ENCODE measurements at places on chromosomes 7 and 10. TPM values are rescaled to one million over a fixed set of nuclear protein-coding genes. Genes with fewer than 3 reads are reported as not detected.
A peak's percentile ranks its signal among the peaks of the same experiment; 100 is the strongest.

GRCh38 chr10:69750011-69750373 is 51.7 kb upstream of the COL13A1 start:
- no peak overlapping the region for H3K27ac ChIP-seq
- no peaks in the 10 kb centered on the region for H3K4me1 ChIP-seq
- H3K4me3 ChIP-seq: no peak overlapping the region
- H3K27me3 ChIP-seq: peaks cover 6% of the 10 kb centered on the region

GRCh38 chr10:125034675-125035074 is 92.8 kb downstream of the ZRANB1 start:
- no peak for DNase-seq
- no peak overlapping the region for H3K27ac ChIP-seq

DNA sequence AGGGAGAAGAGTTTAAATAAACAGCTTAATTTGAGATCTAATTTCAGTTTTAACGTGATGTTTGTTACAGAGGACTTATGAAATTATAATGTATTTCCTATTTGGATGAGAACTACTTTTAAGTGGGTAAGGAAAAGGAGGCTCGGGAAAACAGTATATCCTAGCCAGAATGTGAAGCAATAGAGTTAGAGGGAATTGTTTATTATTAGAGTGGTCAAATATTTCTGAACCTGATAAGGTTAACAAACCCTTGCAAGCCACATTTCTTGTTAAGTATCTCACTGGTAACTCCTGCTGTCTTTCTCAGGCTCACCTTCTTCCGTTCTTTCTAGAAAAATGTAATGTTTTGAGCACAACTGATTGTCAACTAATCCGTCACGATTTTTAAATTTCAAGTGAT is 335.1 kb upstream of the MBL2 start:
- H3K36me3 ChIP-seq: no peaks in the 10 kb centered on the region
- H3K27me3 ChIP-seq: no peaks in the 10 kb centered on the region
- H3K27ac ChIP-seq: no peak overlapping the region
- no peaks in the 10 kb centered on the region for H3K4me1 ChIP-seq
- no peak for DNase-seq

DNA sequence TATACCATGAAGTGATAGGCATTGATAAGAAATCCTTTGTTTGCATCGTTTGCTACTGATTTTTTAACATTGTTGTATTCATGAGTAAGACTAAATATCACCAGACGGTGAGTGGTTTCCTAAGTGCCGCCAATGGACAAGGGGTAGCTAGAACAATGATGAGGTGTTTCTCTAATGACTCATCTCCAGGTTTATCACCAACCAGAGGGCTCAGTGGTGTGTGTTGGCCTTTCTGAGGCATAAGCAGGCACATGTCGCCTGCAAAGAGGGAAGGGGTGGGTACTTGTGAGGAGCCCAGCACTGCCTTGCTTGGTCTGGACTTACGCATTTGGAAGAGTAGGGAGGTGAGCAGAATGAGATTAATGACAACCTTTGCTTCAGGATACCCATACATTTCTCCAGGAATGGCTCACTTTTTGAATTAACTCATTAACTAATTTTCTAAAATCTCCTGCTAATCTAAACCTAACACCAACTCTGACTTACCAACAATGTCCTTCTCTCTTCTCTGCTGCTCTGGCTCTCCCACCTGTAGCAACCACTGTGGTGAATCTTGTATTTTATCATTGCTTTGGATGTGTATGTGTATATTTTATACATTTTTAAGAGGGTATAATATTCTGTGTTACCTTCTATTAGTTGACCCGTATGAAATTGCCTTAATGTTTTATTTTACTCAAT is 722.6 kb downstream of the GRID1 start:
- no peak for DNase-seq
- no peaks in the 10 kb centered on the region for H3K36me3 ChIP-seq
- no peak overlapping the region for H3K27ac ChIP-seq
- no peak overlapping the region for H3K4me3 ChIP-seq

- H3K4me1 ChIP-seq: no peaks in the 10 kb centered on the region
- DNase-seq: no peak
- no peaks in the 10 kb centered on the region for H3K27me3 ChIP-seq
- H3K27ac ChIP-seq: no peak overlapping the region
These were observed 336.3 kb downstream of the KCNMA1 start for GRCh38 chr10:77301305-77301730.

- DNase-seq: no peak
- H3K27me3 ChIP-seq: no peaks in the 10 kb centered on the region
- H3K36me3 ChIP-seq: no peaks in the 10 kb centered on the region
- H3K4me3 ChIP-seq: no peak overlapping the region
These were observed 469.7 kb upstream of the COBL start for GRCh38 chr7:51786284-51786683.

- H3K4me1 ChIP-seq: no peaks in the 10 kb centered on the region
- H3K27ac ChIP-seq: no peak overlapping the region
- no peak for DNase-seq
- no peak overlapping the region for H3K4me3 ChIP-seq
- H3K27me3 ChIP-seq: no peaks in the 10 kb centered on the region
These were observed 255.2 kb downstream of the BUB3 start for GRCh38 chr10:123409426-123409825.

- no peaks in the 10 kb centered on the region for H3K4me1 ChIP-seq
- H3K27ac ChIP-seq: no peak overlapping the region
- H3K27me3 ChIP-seq: no peaks in the 10 kb centered on the region
- DNase-seq: no peak
- H3K4me3 ChIP-seq: no peak overlapping the region
These were observed 463.2 kb upstream of the C7orf33 start for GRCh38 chr7:148127374-148127773.

GRCh38 chr7:108367946-108368345 is 88.3 kb downstream of the NRCAM start:
- H3K27ac ChIP-seq: no peak overlapping the region
- H3K27me3 ChIP-seq: no peaks in the 10 kb centered on the region
- no peak for DNase-seq
- no peaks in the 10 kb centered on the region for H3K4me1 ChIP-seq
- no peak overlapping the region for H3K4me3 ChIP-seq
- no peaks in the 10 kb centered on the region for H3K36me3 ChIP-seq

DNA sequence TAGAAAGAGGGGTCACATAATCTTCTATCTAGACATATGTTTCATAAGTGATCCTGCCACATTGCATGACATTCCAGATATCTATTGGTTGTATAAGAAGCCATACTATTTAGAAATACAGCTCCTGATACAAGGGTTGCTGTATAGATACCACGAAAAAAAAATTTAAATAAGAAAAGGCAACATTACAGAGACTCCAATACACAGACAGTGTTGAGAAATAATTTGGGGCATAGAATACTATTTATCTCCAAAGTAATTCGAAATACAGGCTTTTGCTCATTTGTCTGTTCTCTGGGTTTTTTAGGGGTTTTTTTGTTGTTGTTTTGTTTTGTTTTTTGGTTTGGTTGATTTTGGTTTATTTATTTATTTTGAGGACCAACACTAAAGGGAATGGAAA is 2.6 kb downstream of the IFIT2 start:
- no peak overlapping the region for H3K4me3 ChIP-seq
- no peaks in the 10 kb centered on the region for H3K36me3 ChIP-seq
- no peaks in the 10 kb centered on the region for H3K27me3 ChIP-seq
- H3K4me1 ChIP-seq: peaks cover 30% of the 10 kb centered on the region
- H3K27ac ChIP-seq: no peak overlapping the region

- no peaks in the 10 kb centered on the region for H3K27me3 ChIP-seq
- no peak overlapping the region for H3K27ac ChIP-seq
- no peak for DNase-seq
- H3K4me3 ChIP-seq: no peak overlapping the region
- no peaks in the 10 kb centered on the region for H3K36me3 ChIP-seq
- H3K4me1 ChIP-seq: peaks cover 19% of the 10 kb centered on the region
These were observed 105.3 kb downstream of the ARHGAP21 start for GRCh38 chr10:24618401-24618800.

- H3K27me3 ChIP-seq: no peaks in the 10 kb centered on the region
- H3K36me3 ChIP-seq: peaks cover 26% of the 10 kb centered on the region
- no peak overlapping the region for H3K27ac ChIP-seq
These were observed 43.8 kb downstream of the ZNF467 start for GRCh38 chr7:149729586-149729982.

- no peaks in the 10 kb centered on the region for H3K36me3 ChIP-seq
- H3K4me1 ChIP-seq: peaks cover 34% of the 10 kb centered on the region
- H3K27me3 ChIP-seq: no peaks in the 10 kb centered on the region
- H3K4me3 ChIP-seq: no peak overlapping the region
- DNase-seq: peak; percentile 28
- no peak overlapping the region for H3K27ac ChIP-seq
These were observed 19.1 kb downstream of the ATXN7L1 start for GRCh38 chr7:105857009-105857952.

GRCh38 chr10:7819121-7819460 is 786 bp downstream of the TAF3 start:
- H3K4me1 ChIP-seq: peaks cover 24% of the 10 kb centered on the region
- H3K36me3 ChIP-seq: no peaks in the 10 kb centered on the region
- H3K27me3 ChIP-seq: no peaks in the 10 kb centered on the region
- H3K4me3 ChIP-seq: peak overlapping the region; percentile 76

DNA sequence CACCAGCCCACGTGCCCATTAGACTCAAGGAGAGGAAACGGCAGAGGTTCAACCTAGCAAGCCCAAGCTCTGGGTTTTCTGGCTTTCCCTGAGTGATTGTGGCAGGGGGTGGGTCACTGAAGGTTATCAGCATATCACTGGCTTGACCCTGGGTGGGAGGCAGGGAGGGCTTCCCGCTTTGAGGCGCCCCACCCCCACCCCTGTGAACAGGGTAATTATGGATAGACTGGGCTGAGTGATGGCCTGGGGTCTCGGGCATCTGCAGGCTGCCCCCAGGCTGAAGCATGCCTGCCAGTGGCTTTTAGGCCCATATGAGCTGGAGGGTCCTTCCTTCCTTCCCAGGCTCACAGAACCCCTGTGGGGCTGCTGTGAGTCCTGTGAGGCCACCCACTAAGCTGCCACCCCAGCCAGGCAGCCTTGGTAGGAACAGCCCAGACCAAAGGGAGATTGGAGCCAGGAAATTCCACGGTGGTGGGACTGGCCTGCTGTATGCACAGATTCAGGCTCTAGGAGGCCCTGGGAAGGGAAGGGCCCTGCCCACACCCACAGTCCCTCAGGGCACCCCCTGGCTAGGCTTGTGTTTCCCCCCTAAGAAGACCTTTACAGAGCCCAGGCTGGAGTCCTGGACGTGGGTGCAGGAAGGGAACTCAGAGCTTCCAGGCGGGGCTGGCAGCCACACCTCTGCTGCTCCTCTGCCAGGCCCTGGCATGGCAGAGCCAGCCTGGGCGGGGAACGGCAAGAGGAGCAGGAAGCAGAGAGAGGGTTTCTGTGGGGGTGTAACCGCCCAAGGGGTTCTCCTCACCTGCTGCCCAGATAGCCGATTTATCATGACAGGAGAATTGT is 33.1 kb downstream of the GPRIN2 start:
- no peaks in the 10 kb centered on the region for H3K36me3 ChIP-seq
- no peaks in the 10 kb centered on the region for H3K4me1 ChIP-seq
- H3K4me3 ChIP-seq: no peak overlapping the region

DNA sequence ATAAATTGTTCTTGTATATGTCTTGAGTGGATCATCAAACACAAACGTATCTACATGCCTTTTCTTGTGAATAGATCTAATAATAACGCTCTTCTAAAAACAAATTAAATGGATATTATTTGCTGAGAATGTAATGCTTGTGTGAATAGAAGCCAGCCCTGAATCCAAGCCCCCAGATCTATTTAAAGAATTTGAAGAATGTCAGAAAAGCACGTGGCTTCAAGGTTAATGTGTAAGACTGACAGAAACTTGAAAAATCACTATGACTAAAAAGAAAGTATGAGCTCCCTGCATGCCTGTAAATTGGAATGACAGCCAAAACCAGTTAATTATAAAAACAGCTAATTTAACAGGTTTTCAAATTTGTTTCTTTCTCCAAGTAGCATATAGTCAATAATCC is 43.2 kb upstream of the ATRNL1 start:
- H3K27me3 ChIP-seq: no peaks in the 10 kb centered on the region
- H3K27ac ChIP-seq: no peak overlapping the region
- H3K4me1 ChIP-seq: no peaks in the 10 kb centered on the region
- no peak overlapping the region for H3K4me3 ChIP-seq
- no peak for DNase-seq
- no peaks in the 10 kb centered on the region for H3K36me3 ChIP-seq

GRCh38 chr10:71150796-71151195 is 61.6 kb upstream of the UNC5B start:
- H3K27ac ChIP-seq: no peak overlapping the region
- DNase-seq: no peak
- H3K27me3 ChIP-seq: no peaks in the 10 kb centered on the region
- H3K4me3 ChIP-seq: no peak overlapping the region
- H3K4me1 ChIP-seq: no peaks in the 10 kb centered on the region

GRCh38 chr10:34333513-34333912 is 481.6 kb downstream of the PARD3 start:
- no peaks in the 10 kb centered on the region for H3K36me3 ChIP-seq
- H3K27me3 ChIP-seq: no peaks in the 10 kb centered on the region
- DNase-seq: no peak
- no peak overlapping the region for H3K27ac ChIP-seq

GRCh38 chr10:104128214-104128613 is 6.2 kb downstream of the SFR1 start:
- peaks cover 2% of the 10 kb centered on the region for H3K4me1 ChIP-seq
- no peaks in the 10 kb centered on the region for H3K27me3 ChIP-seq
- no peak for DNase-seq
- H3K4me3 ChIP-seq: no peak overlapping the region
- H3K36me3 ChIP-seq: no peaks in the 10 kb centered on the region

- H3K4me3 ChIP-seq: no peak overlapping the region
- H3K27me3 ChIP-seq: no peaks in the 10 kb centered on the region
- no peaks in the 10 kb centered on the region for H3K36me3 ChIP-seq
- peaks cover 24% of the 10 kb centered on the region for H3K4me1 ChIP-seq
- DNase-seq: peak; percentile 84
- peak overlapping the region; percentile 16 for H3K27ac ChIP-seq
These were observed 139.2 kb downstream of the ETV1 start for GRCh38 chr7:13850185-13850752.

GRCh38 chr7:756928-757560 is 30.0 kb upstream of the PRKAR1B start:
- H3K4me3 ChIP-seq: no peak overlapping the region
- DNase-seq: no peak
- no peak overlapping the region for H3K27ac ChIP-seq
- H3K27me3 ChIP-seq: no peaks in the 10 kb centered on the region

- peaks cover 31% of the 10 kb centered on the region for H3K4me1 ChIP-seq
- no peak overlapping the region for H3K27ac ChIP-seq
- no peaks in the 10 kb centered on the region for H3K36me3 ChIP-seq
- no peaks in the 10 kb centered on the region for H3K27me3 ChIP-seq
These were observed 63.9 kb upstream of the PRKCQ start for GRCh38 chr10:6643962-6644361.

TUBB8 gene
- not detected for total RNA-seq

SDK1 gene
- 0.06 TPM for total RNA-seq

CREB3L2 gene
- total RNA-seq: 39.3 TPM

GLI3 gene
- 0.06 TPM for total RNA-seq

FGFBP3 gene
- 6.5 TPM for total RNA-seq

PRLHR gene
- total RNA-seq: not detected

CALML5 gene
- total RNA-seq: not detected

OR9A2 gene
- total RNA-seq: not detected

HMX3 gene
- not detected for total RNA-seq
